T-helper 1 cell treated with Interleukin-12 subunit alpha and Interleukin-12 subunit beta and Interleukin-4 antibody, amounts not matched to agents 30 ng/mL and 1 ng/mL, for 36 hours (primary cell): ENCODE measurements at places on chromosomes 1 and 21. TPM values are rescaled to one million over a fixed set of nuclear protein-coding genes. Genes with fewer than 3 reads are reported as not detected.

Gene KDM5B
- 126 and 132 TPM in 2 replicates for total RNA-seq

Gene FCGR3A
- total RNA-seq = not detected in 2 replicates

Gene FCAMR
- 0.15 and 0.17 TPM in 2 replicates for total RNA-seq

Gene UTS2
- total RNA-seq = not detected in 2 replicates

Gene UBE2U
- not detected in 2 replicates for total RNA-seq

Gene LCE2A
- total RNA-seq = not detected in 2 replicates

Gene CHRM3
- total RNA-seq = not detected in 2 replicates

Gene MMEL1
- total RNA-seq = 2.0 and 2.5 TPM in 2 replicates

Gene PLXNA2
- 0.44 and 0.98 TPM in 2 replicates for total RNA-seq

Gene TPTE
- total RNA-seq = not detected in 2 replicates

Gene OR2T33
- not detected in 2 replicates for total RNA-seq

Gene TRIM67
- not detected in 2 replicates for total RNA-seq

Gene BRDT
- total RNA-seq = 0.25 TPM in 1 of 2 replicates, not detected in the other

Gene PRR9
- not detected in 2 replicates for total RNA-seq

Gene C1orf74
- total RNA-seq = 1.6 and 2.0 TPM in 2 replicates

Gene DIRAS3
- total RNA-seq = not detected in 2 replicates

Gene HTR1D
- total RNA-seq = not detected in 2 replicates

Gene ACP6
- 16.3 and 19.7 TPM in 2 replicates for total RNA-seq

Gene IFI44
- total RNA-seq = 125 and 143 TPM in 2 replicates

Gene ANKRD65
- not detected in 2 replicates for total RNA-seq

Gene TMCO2
- 0.83 TPM in 1 of 2 replicates, not detected in the other for total RNA-seq
